ENCODE measurements at places on chromosomes 7 and 10.

- DNase-seq = no peak
These were observed 22.0 kb downstream of the IMMP2L start for GRCh38 chr7:111540199-111540815.

GRCh38 chr7:150927157-150927955, 50.8 kb downstream of the KCNH2 start:
- DNase-seq = no peak

GRCh38 chr7:101954499-101954898, 137.1 kb downstream of the CUX1 start:
- DNase-seq = no peak

- peak; percentile 96 for DNase-seq
These were observed 103.0 kb upstream of the LSM8 start for GRCh38 chr7:118080947-118081346.

- DNase-seq = no peak
These were observed 174.9 kb upstream of the HPS1 start for GRCh38 chr10:98621630-98622029.

GRCh38 chr10:93995598-93996271, 2.0 kb downstream of the PLCE1 start:
- peak; percentile 64 for DNase-seq

GRCh38 chr10:116781370-116781884, 39.1 kb upstream of the HSPA12A start:
- no peak for DNase-seq

DNA sequence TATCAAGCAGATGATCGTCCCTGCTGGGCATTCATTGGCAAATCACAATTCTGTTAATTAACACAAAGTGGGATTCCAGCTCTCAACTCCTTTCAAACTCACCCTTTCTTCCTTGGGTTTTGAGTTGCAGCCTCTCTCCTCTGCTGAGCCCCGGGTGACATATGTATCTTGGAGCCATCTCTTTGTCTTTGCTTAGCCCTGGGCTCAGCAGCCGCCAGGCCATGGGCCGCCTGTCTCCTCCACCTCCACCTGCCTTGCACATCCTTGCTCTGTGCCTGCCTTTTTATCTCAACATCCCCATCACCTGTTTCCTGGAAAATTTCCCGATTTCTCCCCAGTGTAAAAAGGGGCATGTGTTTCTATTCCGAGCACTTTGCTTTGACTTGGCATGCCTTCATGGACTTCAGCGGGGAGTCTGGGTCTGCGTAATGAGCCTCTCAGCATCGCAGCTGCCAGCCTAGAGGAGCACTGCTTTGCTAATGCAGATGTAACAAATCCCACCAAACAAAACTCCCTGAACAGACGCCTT, 141.3 kb upstream of the AGK start:
- no peak for DNase-seq

DNA sequence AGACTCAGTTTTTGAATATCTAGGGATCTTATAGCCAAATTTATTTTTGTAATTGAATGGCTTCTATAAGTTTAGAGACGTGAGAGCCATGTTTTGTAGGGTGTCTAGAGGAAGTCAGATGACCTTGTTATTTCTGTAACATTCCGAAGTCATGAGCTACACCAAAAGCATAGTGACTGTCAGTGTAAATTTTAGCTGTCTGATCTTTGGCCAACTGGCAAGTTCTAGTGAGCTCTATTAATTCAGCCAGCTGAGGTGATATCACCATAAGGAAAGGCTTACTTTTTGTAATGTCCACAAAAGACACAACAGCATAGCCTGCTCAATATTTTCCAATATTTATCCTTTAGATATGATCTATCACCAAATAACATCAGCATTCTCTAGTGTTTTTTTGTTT, 9.9 kb upstream of the NT5C3A start:
- DNase-seq = peak; percentile 35

GRCh38 chr7:69982197-69982596, 383.9 kb downstream of the AUTS2 start:
- no peak for DNase-seq

DNA sequence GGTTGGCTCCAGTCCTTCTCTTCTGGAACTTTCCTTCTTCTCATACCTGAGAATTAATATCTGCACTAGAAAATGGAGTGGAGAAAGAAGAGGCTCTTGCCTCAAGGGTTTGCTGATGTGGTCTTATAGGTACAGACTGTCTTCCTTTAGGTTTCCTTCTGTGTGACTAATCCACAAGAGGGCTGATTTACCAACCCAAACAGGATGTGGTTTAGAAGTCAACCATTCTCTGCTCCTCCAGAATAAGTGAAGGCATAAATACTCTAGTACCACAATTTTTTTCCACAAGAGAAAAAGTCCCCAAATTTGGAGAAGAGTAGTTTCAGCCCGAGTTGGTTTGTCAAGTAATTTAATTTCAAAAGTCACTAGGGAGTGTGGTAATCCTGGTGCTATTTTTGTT, 85.8 kb downstream of the NRP1 start:
- peak; percentile 93 for DNase-seq

DNA sequence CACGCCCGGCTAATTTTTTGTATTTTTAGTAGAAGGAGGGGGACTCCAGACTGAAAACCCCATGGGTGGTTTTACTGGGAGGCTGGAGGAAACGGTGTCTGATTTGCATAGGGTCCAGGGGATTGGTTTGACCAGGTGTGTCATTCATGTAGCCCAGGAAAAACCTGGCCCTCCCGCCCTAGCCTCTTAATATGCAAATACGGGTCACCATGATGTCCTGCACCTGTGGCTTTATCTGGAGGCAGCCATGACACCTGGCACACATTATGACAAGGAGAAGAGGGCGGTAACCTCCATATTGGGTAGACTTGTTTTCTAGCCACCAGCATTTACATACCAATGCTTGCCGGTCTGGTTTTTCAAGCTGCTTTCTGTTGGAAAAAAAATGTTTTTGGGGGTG, 68.0 kb downstream of the TRIL start:
- no peak for DNase-seq

- no peak for DNase-seq
These were observed 267.4 kb downstream of the ADK start for GRCh38 chr10:74418285-74418872.

- DNase-seq = no peak
These were observed 46.8 kb downstream of the VIPR2 start for GRCh38 chr7:159097661-159098423.

DNA sequence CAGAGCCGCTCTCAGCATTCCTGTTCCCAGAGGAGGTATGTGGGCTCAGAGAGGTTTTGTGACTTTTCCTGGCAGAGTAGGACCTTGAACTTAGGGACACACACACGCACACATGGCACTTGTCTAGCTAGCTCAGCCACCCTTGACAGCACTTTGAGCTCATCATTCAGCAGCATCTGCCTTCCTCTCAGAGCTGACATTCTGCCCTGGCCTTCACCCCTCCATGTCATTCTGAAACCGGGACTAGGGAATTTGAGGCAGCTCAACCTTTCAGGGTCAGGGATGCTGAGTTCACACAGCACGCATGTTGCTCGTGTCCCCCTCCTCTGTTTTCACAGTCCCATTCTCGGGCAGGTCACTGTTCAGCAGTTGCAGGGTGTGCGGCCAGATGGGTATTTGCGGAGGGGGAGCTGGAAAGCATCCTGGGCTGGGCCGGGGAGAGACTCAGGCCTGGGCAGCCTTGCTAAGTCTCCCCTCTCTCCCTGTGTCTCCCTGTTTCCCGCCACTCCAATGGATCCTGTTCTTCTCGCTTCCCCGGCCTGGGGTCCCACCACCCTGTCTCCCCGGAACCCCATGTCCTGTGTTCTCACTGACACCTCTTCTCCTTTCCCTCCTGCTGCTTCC, 78.0 kb downstream of the COL13A1 start:
- DNase-seq = no peak

DNA sequence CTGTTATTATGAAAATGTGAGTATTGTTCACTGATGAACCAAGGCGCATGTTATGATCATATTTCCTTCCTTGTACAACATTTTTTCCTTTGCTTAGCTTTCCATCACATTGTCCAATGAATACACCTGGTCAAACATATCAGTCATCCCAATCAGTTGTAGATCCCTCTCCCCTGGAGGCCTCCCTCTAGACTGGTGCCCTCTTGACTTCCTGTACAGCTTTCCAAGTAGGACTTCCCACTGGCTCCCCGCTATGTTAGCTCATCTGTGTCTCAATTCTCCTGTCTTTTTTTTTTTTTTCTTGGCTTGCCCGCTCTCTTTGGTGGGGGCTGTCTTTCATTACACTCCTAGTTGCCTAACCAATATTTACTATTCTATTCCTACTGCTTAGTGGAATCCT, 214.2 kb upstream of the NPY start:
- DNase-seq = no peak

DNA sequence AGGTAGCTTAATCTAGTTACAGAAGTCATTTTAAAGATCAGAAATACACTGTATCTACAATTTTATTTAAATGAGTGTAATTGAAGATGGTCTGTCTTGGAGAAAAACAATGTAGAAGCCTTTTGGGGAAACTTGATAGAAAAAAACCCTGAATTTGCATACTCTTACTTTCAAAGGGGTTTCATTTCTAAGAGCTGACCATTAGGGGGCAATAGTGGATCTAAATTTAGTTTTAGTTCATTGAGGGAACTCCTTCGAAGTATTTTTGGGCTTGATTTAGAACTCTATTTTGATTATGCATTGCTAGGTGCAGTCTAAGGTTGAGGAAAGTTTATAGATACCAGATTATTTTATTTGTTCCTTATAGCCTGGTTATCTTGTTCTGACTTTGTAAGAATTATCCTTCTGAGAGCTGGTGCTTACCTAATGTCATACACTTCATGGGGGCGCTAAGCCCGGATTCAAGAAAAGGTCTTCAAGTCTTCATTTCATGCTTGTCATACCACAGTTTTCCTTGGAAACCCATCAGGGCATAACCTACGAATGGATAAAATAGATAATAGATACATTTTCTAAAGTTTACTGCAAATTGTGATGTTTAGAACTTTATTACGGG, 69.1 kb upstream of the MXI1 start:
- peak; percentile 45 for DNase-seq

DNA sequence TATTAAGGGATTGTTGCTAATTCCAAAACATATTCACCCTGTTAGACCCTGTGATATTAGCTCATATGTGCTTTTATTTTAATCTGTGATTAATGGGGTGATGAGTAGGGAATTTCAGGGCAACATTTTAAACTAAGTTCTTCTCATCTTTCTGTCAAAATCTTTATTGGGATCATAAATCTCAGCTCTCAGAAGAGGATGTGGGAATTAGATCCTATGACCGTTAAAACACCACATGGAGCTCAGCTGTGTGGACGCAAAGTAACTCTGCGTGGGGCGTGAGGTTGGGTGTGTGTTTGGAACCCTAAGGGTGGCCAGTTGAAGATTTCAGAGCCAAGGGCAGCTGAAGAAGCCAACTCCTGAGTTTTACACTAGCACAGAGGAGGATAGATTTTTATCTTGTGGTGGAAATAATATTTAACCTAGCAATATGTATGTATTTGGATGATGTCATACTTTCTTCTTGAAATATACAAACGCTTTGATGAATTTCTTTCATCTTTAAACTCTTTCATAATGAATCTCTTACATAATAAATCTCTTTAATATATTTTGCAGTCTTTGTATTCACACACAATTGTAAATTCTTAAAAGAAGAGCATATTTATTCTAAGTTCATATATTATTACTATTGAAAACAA, 64.4 kb downstream of the EPDR1 start:
- no peak for DNase-seq

DNA sequence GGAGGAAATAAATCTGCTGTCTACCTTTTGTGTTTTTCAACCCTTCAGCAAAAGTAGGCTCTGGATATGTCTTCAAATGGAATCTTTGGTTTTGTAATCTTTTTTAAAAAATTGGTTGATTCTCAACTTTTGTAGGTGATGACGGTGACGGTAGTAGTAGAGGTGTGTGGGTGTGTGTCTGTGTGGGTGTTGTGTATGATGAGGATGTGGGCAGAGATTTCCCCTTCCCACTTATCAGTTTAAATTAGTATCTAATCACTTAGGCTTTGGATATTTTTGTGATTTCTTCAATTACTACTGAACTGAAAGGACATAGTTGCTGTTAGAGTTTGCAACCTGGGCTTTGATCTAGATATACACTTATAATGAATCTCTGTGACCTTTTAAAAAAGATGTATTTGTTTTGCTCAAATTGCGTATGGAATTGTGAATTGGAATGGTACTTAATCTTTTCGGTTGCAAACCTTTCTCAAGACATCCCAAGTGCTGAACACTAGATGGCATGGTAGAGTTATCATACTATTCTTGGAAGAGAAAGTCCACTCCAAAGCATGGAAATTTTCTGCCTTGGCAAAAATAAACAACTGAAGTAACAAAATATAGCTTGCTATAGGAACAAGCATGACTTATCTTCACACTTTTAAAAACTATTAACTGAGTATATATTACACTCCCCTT, 51.9 kb upstream of the A1CF start:
- peak; percentile 12 for DNase-seq

DNA sequence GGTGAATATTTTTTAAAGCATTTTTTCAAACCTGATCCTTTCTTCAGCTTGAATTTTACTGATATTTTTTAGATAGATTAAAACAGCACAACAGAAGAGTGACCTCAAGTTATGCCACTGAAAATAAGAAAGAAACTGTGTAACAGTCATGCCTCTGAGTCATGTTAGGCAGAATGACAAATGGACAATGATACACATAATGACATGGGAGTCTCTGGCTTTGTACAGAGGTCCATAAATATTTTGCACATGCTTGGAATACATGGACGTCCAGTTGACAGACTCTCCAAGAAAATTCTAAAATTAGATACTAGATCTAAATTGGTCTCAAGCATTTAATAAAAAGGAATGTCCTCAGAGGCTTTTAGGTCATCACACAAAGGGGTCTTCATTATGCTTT, 21.9 kb upstream of the SEMA3A start:
- no peak for DNase-seq

- DNase-seq = no peak
These were observed 9.0 kb downstream of the EPHB4 start for GRCh38 chr7:100818366-100818765.

DNA sequence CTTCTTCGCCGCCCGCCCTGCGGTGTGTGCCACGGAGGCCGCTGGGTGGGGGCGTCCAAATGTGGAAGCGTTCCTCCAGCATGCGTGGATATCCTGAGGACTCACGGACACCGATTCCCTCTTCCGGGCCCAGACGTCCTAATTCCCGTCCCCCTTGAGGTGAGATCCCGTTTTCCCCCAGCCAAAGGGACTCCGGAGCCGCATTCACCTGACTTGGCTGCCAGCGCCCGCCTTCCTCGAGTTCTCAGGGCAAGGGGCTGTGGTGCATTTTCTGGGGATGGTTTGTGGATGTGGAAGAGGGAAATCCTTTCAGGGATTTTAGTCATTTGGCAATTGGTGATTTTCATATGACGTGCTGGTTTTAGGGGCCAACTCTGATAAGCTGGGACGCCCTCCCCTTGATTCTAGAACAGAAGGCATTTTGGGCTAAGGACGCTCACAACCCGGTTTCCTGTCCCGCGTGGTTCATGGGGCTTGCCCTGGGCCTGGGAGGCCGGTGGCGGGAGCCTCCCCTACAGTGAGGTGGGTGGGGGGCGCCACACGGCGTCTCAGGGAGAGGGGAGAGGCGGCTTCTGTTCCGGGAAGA, 165.4 kb downstream of the ACTR3B start:
- DNase-seq = no peak

- DNase-seq = no peak
These were observed 136.9 kb downstream of the SNX10 start for GRCh38 chr7:26428571-26428970.

GRCh38 chr7:78939669-78940068, 513.8 kb downstream of the MAGI2 start:
- DNase-seq = no peak

- no peak for DNase-seq
These were observed 47.2 kb downstream of the CAV1 start for GRCh38 chr7:116572036-116572435.
